ENCODE measurements at places on chromosomes 6 and 20.

GRCh38 chr6:31268836-31269235 is 3.1 kb downstream of the HLA-C start:
- DNase-seq, result no peak

- no peak for DNase-seq
These were observed 21.9 kb upstream of the C6orf62 start for GRCh38 chr6:24740861-24741260.

- no peak for DNase-seq
These were observed 474.4 kb upstream of the RNF217 start for GRCh38 chr6:124487623-124488431.

DNA sequence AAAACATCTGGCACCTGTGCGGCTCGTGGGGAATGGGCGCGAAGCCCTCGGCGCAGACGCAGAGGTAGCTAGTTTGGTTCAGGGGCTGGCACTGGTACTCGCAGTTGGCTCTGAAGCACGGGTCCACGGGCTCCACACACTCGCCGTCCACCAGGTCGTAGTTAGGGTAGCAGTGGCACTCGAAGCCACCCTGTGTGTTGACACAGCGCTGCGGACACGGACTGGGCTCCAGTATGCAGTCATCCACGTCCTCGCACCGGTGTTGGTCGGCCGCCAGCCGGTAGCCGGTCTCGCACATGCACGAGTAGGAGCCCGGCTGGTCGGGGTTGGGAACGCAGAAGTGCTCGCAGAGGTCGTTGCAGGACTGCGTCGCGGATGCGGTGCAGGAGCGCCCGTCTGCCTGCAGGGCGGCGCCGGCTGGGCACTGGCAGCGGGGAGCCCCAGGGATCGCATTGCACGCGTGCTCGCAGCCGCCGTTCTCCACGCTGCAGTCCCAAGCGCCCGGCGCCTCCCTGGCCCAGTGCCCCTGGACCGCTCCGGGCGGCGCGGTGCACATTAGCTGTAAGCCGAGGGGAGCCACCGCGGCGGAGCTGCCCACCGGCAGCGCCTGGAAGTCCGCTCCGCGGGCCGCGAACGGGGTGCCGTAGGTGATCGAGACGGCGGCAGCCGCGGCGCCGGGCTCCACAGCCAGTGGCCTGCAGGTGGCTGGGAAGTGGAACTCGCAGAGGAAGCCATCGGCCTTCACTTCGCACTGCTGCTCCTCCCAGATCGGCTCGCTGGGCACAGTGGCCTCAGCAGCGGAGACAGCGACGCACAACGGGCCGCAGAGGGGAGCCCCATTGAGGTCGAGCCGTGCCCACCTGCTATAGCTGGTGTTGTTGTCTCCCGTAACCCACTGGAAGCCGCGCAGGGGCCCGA is 930 bp downstream of the THBD start:
- DNase-seq, result peak; percentile 7

DNA sequence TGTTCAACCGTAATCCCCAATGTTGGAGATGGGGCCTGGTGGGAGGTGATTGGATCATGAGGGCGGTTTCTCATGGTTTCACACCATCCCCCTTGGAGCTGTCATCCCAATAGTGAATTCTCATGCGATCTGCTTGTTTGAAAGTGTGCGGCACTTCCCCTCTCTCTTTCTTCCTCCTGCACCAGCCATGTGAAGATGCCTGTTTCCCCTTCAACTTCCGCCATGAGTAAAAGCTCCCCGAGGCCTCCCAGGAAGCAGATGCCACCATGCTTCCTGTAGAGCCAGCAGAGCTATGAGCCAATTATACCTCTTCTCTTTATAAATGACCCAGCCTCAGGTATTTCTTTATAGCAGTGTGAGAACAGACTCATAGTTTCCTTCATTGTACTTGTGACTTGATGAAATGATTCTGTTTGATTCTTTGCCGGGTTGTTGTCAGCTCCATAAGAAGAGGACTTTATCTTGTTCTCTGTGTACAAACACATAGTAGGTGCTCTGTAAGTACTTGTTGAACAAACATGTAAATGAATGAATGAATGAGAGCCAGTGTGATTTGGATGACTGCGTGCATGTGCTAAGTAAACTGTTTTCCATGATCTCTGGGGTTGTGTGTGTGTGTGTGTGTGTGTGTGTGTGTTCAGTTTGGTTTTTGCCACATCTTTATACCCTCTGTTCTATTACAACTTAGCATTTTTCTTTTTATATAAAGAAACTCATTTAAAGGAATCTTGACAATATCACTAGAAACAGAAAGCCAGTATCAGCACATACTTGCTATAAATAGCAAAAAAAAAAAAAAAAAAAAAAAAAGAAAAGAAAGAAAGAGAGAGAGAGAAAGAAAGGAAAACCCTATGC is 22.5 kb upstream of the PTGIS start:
- DNase-seq, result no peak

- no peak for DNase-seq
These were observed 32.1 kb upstream of the ID4 start for GRCh38 chr6:19805129-19805481.

GRCh38 chr20:50435397-50436051 is 74.7 kb upstream of the PTPN1 start:
- no peak for DNase-seq
